ENCODE measurements at places on chromosomes 13 and 19. TPM values are rescaled to one million over a fixed set of nuclear protein-coding genes. Genes with fewer than 3 reads are reported as not detected.

KISS1R gene
- total RNA-seq = not detected

NLRP7 gene
- total RNA-seq = not detected

RAB20 gene
- total RNA-seq = 3.3 TPM

PIH1D1 gene
- total RNA-seq = 149 TPM

C5AR1 gene
- 42.7 TPM for total RNA-seq

IFNL1 gene
- 1.4 TPM for total RNA-seq

PINLYP gene
- 1.7 TPM for total RNA-seq

FBXO27 gene
- total RNA-seq = 0.23 TPM

PEAK3 gene
- total RNA-seq = 9.5 TPM

ZNF738 gene
- 11.4 TPM for total RNA-seq

ATP12A gene
- total RNA-seq = not detected

PEG3 gene
- not detected for total RNA-seq

IZUMO1 gene
- total RNA-seq = not detected

IGFL3 gene
- not detected for total RNA-seq

ZNF66 gene
- 11.8 TPM for total RNA-seq

KANK3 gene
- total RNA-seq = 5.7 TPM

MCEMP1 gene
- total RNA-seq = 0.59 TPM

ZNF761 gene
- 6.8 TPM for total RNA-seq

HAUS8 gene
- 10.4 TPM for total RNA-seq

TLE2 gene
- 8.8 TPM for total RNA-seq
